ENCODE measurements at places on chromosomes 3 and 15.
A peak's percentile ranks its signal among the peaks of the same experiment; 100 is the strongest.

GRCh38 chr15:59153466-59153865 lies 48.5 kb downstream of the CCNB2 start:
- no peak for DNase-seq

DNA sequence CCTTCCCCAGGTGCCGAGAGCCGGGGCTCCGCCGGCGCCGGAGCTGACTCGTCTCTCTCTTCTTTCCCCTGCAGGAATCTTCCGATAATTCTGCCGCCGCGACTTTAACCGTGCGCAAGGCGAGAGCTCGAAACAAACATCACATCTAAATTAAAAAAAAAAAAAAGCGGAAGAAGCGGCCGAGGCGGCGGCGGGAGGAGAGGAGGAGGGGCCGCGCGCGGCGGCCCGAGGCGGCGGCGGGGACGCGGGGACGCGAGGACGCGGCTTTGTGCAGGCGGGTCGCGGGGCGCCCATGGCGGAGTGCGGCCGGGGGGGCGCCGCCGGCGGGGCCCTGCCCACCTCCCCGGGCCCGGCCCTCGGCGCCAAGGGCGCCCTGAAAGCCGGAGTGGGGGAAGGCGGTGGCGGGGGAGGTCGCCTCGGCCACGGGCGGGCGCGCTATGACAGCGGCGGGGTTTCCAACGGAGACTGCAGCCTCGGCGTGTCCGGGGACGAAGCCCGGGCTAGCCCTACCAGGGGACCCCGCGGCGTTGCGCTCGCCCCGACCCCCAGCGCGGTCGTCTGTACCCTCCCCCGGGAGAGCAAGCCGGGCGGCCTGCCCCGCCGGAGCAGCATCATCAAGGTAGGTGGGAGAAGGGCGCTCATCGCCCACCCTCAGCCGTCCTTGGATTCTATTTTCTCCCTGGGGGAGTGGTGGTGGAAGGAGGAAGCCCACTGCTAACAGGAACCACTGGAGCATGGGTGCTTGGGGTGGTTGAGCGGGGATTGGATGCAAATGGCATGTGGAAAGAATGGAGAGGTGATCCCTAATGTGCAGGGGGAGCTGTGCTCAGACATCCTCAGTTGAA lies at the start of gene PLCL2:
Gene PLCL2 (plus strand): TSS at position 208 of the 845 bp plus-strand sequence. CDS start 85 bp downstream, at position 293.
- DNase-seq, result peak; percentile 60

DNA sequence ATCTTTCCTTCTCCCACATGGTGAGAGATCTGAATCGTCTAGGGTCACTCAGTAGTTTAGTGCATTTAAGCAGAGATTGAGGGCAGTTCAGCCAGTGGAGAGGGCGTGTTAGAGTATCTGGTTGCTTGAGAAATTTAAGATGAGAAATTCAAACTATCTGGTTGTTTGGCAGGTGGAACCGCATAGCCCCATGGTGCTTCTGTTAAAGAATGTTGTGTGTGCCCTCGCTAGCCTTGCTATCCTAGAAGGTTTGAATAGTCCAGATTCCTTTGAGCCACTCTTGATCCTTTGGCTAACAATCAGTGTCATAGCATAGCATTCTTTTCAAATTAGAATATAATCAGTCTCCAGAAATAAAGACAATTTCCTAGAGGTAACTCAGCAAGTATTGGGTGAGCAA lies 32.1 kb downstream of the ABHD17C start:
- DNase-seq, result no peak

DNA sequence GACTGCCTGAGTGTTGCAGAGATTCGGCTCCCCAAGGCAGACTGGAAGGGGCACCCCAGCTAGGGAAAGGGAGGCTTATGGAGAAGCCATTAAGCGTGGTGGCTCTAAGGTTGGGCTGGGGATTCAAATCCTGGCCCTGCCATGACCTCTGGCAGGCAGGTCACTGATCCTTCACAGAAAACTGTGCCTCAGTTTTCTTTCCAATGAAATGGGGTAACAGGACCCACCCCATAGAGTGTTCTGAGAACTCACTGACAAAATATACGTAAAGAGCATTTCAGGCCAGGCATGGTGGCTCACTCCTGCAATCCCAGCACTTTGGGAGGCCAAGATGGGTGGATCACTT lies 34.6 kb downstream of the DNASE1L3 start:
- no peak for DNase-seq

DNA sequence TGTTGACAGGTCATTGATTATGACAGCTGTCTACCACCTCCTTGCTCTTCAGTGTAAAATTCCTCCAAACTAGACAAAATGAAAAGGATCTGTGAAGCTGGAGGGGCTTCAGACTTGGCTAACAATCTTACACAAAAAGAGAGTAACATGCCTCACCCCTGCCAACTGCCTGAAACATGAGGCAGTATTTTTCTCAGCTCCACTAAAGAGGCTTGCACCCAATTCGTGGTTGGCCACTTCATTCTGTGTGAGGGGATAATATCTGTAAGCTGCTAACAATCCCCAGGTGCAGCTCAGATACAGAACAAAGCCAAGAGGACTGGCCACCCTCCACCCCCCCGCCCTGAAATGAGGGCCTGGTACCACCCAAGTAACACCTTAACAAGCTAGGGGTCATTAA lies 2.8 kb downstream of the MB21D2 start:
- no peak for DNase-seq

DNA sequence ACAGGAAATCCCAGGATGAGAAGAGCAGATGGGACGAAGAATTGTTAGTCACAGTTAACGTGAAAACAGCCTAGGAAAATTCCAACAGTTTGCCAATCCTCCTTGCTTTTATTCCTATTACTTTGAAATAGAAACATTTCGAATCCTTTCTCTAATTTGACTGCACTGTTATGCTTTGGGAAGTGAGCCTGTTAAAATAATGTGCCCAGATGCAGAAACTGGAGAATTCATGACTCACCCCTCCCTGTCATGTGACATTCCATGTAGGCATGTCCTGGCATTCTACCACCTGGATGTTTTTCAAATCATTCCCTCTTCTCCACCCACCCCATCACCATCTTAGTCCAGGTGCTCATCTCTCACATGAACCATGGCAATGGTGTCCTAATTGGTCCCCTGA lies 107.3 kb downstream of the MINAR1 start:
- DNase-seq, result no peak

DNA sequence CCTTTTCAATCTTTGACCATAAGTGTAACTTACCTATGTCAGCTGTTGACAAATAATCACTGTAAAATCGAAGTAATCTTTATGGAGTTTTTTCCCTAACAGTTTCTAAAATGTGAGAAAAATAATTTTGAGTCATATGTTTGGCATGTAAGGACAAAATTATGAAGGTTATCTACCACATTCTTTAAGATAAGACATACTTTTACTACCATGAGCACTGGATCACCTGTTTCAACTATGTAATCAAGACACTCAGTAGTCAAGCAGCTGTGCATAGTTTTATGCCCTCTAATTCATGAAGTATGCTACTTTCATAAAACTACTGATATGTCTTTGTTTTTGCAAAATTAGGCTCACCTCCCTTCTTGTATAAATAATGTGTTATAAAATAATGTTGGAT lies 12.1 kb downstream of the FGF7 start:
- DNase-seq, result no peak

DNA sequence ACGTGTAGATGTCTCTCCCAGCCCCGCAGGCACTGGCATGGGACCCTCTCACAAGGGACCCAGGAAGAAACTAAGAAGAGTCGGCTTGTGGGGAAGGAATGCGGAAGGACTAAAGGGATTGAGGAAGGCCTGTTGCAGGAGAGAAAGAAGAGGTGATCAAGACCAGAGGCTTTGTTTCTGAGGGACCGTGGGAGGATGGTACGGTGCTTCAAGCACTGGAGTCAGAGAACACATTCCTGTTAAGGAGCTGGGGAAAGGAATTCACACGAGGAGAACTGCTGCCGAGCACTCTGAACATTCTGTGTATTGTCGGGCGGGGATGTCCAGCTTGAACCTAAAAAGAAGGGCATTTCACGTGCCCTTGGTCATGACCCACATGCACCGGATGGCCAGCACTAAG lies 91.4 kb downstream of the TAMM41 start:
- no peak for DNase-seq

DNA sequence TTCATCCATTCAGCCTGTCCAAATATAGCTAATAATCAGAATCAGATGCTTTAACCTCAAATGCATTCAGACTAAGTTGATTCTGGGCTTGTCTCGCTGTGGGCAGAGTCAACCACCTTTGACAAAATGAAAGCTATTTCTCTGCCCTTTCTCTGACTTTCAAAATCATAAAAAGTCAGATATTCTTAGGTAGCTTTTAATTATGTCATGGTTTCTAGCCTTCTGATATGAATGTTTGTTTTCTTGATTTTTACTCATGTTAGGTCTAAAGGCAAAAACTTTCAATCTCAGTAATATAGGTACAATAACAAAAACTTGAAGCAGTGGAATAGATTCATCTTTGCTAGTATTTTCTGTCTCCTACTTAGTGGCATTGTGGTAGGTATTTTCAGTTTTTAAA lies 25.3 kb upstream of the C15orf61 start:
- DNase-seq, result no peak

GRCh38 chr3:52055537-52056351 lies 627 bp downstream of the DUSP7 start:
- peak; percentile 51 for DNase-seq

GRCh38 chr3:159453036-159453435 lies 535.6 kb upstream of the IL12A start:
- no peak for DNase-seq

- peak; percentile 61 for DNase-seq
Measured at GRCh38 chr15:78565097-78565950, at the start of gene CHRNA5. CHRNA5 (plus strand) TSS chr15:78565520; CDS start chr15:78565720, 200 bp downstream.

- DNase-seq, result no peak
Measured at GRCh38 chr15:41567261-41567660, 8.2 kb downstream of the TYRO3 start.

DNA sequence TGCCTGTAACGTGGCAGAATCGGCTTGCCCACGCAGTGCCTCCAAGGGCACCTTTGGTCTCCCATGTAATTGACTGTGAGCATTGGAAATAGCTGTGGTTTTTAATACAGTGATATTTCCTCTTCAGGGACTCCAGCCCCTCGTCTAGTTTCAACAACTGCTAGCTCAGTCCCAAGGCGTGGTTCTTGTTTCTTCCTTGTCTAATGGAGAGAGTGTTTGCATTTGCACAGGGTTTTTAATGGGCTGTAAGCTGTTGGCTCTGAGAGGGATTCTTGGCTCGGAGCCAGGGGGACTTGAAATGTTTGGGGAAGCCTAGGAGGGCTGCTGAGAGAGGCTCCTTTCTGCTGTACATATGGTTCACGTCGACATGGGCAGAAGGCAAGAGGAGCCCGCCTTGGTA lies 86.2 kb downstream of the THSD4 start:
- no peak for DNase-seq

GRCh38 chr15:49190586-49190985 lies 20.5 kb downstream of the GALK2 start:
- peak; percentile 66 for DNase-seq

DNA sequence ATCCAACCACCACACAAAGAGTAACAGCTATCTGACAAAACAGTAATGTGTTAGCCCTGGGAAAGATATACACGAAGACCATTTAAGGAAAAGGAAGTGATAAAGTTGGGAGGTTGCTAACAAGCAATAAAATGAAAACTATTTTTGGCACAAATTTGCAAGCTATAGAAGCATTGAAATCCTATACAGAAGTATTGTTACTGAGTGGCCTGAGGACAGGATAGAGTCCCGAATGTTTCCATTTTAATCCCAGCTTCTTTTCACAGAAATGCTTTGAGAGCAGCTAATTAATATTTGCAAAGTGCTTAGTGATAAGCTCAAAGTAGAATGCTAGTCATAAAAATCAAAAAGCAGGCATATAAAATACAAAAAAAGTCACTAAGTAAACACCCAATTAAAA lies 51.5 kb downstream of the RAD18 start:
- DNase-seq, result no peak

DNA sequence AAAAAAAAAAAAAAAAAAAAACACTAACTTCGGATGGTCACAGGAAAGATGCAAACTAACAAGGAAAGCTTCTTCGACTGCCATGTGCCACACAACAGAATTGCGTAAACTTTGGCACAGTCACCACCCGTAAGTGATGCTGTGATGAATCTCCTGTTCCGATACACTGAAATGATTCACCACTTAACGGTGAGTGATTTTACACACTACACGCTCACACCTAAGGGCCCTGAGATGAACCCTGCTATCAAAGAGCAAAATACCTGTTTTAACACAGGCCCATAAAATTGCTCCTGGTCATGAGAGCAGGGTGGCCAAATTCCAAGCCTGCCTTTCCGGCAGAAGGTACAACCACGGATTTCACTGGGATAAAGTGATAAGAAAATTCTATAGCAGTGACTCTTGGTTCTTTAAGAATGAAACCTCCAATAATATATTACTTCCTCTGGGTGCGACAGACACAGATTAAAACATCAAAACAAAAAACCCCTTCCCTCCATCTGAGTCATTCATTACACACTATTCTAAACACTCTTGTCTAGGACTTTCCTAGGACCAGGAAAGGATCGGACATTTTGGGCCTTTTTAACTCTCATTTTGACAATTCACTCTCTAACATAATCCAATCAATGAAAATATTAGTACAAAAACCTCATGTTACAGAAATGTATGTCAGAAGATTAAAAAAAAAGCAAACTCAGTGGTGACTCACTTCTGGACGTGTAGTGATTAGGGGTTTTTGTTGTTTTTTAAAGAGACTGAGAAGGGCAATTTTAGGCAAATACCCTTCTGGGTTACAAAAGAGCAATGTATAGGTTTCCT lies 28.3 kb downstream of the LRIG1 start:
- no peak for DNase-seq

DNA sequence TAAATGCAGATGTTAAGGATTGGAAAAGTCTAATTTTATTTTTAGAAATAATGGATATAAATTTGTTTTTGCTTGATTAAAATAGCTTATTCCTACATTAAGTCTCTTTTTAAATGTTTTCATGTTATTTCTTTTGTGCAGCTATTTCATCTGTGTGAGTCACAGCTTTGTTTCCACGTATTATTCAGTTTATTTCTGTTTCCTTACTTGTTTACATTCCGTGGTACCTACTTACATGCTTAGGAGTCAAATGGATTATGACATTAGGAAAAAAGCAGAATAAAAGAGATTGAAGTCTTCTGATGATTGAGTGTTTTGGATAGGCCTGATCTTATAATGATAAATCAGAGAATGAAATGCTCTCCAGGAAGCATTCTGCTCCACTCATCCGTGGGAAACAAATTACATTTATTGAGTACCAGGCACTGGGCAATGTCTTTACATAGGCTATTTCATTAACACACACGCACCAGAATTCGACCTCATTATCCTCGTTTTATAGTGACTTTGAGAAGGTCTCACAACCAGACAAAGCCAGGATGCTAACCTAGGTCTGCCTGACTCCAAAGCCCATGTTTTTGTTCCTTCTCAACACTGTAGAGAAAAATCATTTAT lies 38.1 kb upstream of the RASA2 start:
- DNase-seq, result no peak

DNA sequence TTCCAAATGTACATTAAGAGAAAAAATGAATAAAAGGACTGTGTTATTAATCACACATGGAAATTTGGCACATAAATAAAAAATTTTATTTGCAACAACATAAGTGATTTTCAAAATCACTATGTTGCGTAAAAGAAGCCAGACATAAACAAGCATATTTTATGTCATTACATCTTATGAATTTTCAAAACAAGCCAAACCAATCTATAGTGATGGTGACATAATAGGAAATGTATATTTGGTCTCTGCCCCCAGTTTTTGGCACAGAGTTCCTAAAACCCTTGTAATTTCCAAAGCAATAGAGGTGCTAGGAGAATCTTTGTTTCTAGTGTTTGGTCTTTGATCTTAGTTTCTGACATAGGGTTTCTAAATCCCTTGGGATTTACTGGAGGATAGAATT lies 543.3 kb downstream of the ZBBX start:
- no peak for DNase-seq

- DNase-seq, result no peak
Measured at GRCh38 chr15:68654786-68655560, 76.2 kb downstream of the CORO2B start.

- no peak for DNase-seq
Measured at GRCh38 chr15:62975515-62975914, 67.0 kb upstream of the TPM1 start.
